Fibroblast of the conjunctiva (primary cell): ENCODE measurements at places on chromosomes 3 and 15.

- no peak for DNase-seq
These were observed 37.2 kb upstream of the SLCO2A1 start for GRCh38 chr3:134066651-134067530.

DNA sequence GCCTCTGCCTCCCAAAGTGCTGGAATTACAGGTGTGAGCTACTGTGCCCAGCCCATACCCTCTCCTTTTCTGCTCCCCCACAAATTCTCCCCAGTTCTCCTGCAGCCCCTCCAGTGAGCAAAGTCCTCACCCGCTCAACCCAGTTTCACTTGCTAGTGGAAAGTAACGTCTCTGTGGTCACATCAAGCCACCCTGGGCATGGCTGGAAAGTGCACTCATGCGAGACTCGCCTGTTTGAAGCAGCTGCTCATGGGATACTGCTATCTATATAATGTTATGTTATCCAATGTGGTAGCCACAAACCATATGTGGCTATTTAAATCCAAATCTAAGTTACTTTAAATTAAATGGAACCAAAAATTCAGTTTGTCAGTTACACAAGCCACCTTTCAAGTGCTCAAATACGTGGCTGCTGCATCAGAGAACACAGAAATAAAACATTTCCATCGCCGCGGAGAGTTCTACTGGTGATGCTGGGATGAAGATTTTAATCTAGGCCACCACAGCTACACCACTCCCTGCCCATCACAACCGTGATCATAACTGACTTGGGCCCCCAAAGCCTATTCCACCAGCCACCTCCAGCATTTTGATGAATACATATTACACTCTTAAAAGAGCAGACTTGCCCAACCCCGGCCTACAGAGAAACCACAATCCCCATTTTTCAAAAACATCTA is 119.4 kb downstream of the LIPC start:
- DNase-seq: no peak

GRCh38 chr15:68794307-68794706 is 26.4 kb downstream of the ANP32A start:
- no peak for DNase-seq

- no peak for DNase-seq
These were observed 239.7 kb downstream of the SUCLG2 start for GRCh38 chr3:67414740-67415139.

GRCh38 chr3:65210026-65210814 is 522.4 kb upstream of the ADAMTS9 start:
- no peak for DNase-seq

GRCh38 chr3:159082519-159082918 is 280.7 kb downstream of the MFSD1 start:
- no peak for DNase-seq

- DNase-seq: no peak
These were observed 73.9 kb upstream of the MYO5C start for GRCh38 chr15:52369455-52369854.

DNA sequence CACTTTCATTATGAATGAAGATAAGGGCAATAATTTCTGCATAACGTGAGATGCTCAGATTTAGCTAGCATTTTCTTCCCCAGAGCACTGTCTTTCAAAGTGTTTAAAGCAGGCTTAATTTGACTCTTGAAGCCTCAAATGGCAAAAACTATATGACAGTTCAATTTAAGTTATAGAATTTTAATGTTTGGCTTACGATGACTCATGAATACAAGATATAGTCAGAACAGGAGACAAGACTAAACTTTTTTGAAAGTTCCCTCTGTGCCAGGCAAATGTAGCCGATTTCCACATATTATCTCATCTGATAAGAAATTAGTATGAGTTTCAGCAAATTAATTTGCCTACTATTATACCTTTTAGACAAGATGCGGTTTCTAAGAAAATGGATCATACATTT is 19.6 kb downstream of the ABI3BP start:
- no peak for DNase-seq

DNA sequence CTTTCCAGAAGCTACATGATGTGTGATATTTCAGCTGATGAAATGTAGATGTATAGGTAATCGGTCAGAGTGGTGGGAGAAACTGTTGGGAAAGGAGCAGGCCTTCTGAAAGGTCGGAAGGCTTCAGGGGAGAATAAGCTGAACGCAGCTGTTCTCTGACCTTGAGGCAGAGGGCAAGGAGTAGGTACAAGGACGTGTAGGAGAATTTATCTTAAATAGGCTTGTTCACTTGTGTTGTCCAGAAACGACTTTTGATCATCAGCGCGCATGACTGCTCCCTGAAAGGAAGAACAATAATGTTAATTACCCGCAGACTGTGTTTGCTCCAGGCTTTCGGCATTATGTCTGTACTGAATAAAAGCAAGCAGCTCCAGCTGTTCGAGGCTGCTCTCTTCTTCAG is 39.6 kb downstream of the GPR160 start:
- no peak for DNase-seq

DNA sequence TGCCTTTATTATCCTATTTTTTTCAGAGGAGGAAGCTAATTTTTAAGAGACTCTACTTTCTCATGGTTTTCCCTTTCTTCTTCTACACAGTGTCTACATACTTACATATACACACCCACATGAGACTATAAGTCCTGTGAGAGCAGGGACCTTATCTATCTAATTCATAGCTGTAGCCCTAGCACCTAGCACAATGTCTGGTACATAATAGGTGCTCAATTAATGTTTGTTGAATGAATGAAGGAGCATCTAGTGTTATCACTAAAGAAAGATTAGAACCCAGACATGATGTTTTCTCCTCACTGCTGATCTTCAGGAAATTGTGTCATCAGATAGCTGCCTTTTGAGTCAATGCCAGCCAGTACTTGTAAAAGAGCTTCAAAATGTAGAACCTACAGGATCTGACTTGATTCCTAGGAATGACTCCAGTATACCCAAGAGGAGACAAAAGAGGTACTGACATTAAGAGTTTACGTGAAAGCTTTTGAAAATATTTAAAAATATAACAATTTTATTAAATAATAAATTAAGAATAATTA is 2.5 kb downstream of the SCG5 start:
- no peak for DNase-seq

DNA sequence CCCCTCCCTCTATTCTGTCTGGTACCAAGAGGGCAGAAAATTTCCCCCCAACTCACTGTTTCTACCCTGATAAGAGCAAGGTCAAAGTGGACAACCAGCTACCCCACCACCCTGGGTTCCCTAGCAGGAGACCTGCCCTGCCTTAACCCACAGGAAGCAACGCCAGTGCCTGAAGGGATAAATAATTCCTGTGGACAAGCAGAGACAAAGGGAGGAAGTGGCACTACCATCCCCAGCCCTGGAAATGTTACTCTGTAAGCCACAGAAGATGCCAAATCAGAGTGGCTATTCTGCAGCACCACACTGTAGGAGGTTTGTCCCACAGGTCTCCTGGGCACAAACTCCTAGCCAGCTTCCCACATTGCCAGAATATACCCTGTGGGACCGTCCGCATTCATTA is 80.1 kb downstream of the DNAH12 start:
- DNase-seq: no peak
